Activated T-cell treated with anti-CD3 and anti-CD28 coated beads, Interleukin-2, amount 50 U/mL, for 72 hours (primary cell): ENCODE measurements at places on chromosomes 2 and 18.
A peak's percentile ranks its signal among the peaks of the same experiment; 100 is the strongest.

- peaks cover 13% of the 10 kb centered on the region for H3K4me1 ChIP-seq
- DNase-seq = no peak
- H3K27me3 ChIP-seq = no peaks in the 10 kb centered on the region
- no peak overlapping the region for H3K27ac ChIP-seq
- H3K4me3 ChIP-seq = no peak overlapping the region
- no peaks in the 10 kb centered on the region for H3K36me3 ChIP-seq
Measured at GRCh38 chr18:35141077-35141476, 99.8 kb upstream of the ZNF397 start.

DNA sequence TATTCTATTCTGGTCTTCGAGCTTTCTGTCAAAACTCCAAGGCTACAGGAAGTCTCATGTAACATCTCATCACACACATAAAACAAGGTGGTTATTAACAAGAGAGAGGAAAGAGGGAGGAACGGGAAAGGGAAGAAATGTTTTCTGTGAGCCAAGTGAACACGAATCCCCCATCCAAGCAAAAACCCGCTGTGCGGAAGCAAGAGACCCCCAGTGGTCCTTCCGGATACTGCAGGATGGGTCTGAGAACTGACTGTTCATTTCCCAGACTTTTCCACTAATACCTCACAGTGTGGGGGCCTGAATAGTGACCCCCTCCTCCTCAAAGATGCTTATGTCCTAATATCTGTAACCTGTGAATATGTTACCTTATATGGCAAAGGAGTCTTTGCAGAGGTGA is 19.0 kb upstream of the DIPK1C start:
- H3K27ac ChIP-seq = no peak overlapping the region
- H3K4me3 ChIP-seq = no peak overlapping the region

GRCh38 chr2:180905002-180905401 is 75.4 kb upstream of the UBE2E3 start:
- H3K4me1 ChIP-seq = no peaks in the 10 kb centered on the region
- no peak overlapping the region for H3K4me3 ChIP-seq
- no peaks in the 10 kb centered on the region for H3K36me3 ChIP-seq
- no peak overlapping the region for H3K27ac ChIP-seq

- no peaks in the 10 kb centered on the region for H3K27me3 ChIP-seq
- DNase-seq = no peak
- H3K27ac ChIP-seq = no peak overlapping the region
Measured at GRCh38 chr2:173982182-173982714, 17.1 kb upstream of the SP3 start.

DNA sequence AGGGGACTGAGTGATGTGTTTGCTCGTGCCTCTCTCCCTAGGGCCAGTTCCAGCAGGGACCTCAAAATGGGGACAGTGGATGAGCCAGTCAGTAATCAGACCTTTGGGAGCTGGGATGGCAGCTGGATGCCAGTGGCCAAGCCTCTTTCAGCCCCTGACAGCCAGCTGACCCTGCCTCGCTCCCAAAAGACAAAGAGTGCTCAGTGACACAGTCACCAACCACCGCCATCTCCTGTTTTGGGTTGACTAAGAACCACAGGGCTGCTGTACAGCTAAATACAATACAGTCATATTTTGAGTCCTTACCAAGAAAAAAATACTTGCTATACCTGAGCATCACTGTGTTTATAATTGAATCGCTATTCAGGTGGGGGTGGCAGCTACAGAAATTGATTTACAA is 75.7 kb downstream of the POU3F3 start:
- H3K27me3 ChIP-seq = no peaks in the 10 kb centered on the region
- H3K36me3 ChIP-seq = no peaks in the 10 kb centered on the region
- no peak overlapping the region for H3K4me3 ChIP-seq
- no peak overlapping the region for H3K27ac ChIP-seq

GRCh38 chr2:235421618-235422017 is 72.2 kb upstream of the AGAP1 start:
- H3K27ac ChIP-seq = no peak overlapping the region
- no peaks in the 10 kb centered on the region for H3K27me3 ChIP-seq
- no peak for DNase-seq
- H3K36me3 ChIP-seq = no peaks in the 10 kb centered on the region
- H3K4me1 ChIP-seq = no peaks in the 10 kb centered on the region
- no peak overlapping the region for H3K4me3 ChIP-seq

GRCh38 chr18:59865241-59865986 is 34.4 kb upstream of the PMAIP1 start:
- H3K36me3 ChIP-seq = no peaks in the 10 kb centered on the region
- H3K27ac ChIP-seq = no peak overlapping the region
- H3K27me3 ChIP-seq = no peaks in the 10 kb centered on the region
- H3K4me3 ChIP-seq = no peak overlapping the region

DNA sequence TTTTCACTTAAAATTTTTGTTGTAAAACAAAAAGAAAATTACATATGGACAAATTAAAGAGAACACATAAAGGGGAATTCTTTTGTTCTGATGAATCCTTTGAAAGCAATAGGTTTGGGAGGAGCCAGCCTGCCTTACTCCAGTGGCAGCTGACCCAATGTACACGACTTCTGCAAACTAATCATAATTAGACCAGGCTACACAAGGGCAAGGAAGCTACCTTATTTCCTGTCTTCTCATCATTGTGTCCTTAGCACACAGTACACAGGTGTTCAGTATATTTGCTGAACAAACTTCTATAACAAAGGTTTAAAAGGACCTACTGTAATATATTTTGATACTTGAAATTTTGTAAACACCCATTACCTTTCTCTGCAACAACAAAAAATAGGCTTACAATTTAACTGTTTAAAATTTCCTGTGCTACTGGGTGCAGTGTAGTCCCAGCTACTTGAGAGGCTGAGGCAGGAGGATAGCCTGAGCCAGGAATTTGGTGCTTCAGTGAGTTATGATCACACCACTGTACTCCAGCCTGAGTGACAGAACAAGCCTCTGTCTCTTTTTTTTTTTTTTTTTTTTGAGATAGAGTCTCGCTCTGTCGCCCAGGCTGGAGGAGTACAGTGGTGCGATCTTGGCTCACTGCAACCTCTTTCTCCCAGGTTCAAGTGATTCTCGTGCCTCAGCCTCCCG is 18.9 kb downstream of the KCNG3 start:
- H3K36me3 ChIP-seq = no peaks in the 10 kb centered on the region
- no peaks in the 10 kb centered on the region for H3K4me1 ChIP-seq
- no peaks in the 10 kb centered on the region for H3K27me3 ChIP-seq
- H3K4me3 ChIP-seq = no peak overlapping the region
- no peak overlapping the region for H3K27ac ChIP-seq
- DNase-seq = no peak

- no peaks in the 10 kb centered on the region for H3K4me1 ChIP-seq
- no peak for DNase-seq
- no peaks in the 10 kb centered on the region for H3K36me3 ChIP-seq
- no peak overlapping the region for H3K27ac ChIP-seq
- H3K4me3 ChIP-seq = no peak overlapping the region
Measured at GRCh38 chr2:100802066-100802465, 17.9 kb upstream of the NPAS2 start.

DNA sequence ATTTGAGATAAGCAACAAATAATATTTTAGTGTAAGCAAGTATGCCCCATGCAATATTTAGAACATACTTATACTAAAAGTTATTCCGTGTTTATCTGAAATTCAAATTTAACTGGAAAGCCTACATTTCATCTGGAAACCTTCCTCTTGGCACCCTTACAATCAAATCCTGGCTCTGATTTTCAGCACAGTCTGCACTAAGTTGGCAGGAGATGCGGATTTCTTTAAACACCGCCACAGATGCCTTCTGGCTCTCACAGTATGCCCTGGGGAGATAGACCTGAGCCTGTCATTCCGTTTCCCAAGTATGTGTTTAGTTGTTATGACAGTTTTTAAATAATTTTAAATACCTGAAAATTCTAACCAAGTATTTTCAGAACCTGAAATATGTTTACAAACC is 7.3 kb upstream of the MLPH start:
- H3K36me3 ChIP-seq = no peaks in the 10 kb centered on the region
- no peak overlapping the region for H3K4me3 ChIP-seq
- H3K4me1 ChIP-seq = peaks cover 10% of the 10 kb centered on the region
- no peak overlapping the region for H3K27ac ChIP-seq

GRCh38 chr2:112829101-112829960 is 7.2 kb downstream of the IL1B start:
- H3K27ac ChIP-seq = no peak overlapping the region
- peaks cover 13% of the 10 kb centered on the region for H3K4me1 ChIP-seq
- no peaks in the 10 kb centered on the region for H3K36me3 ChIP-seq
- peaks cover 25% of the 10 kb centered on the region for H3K27me3 ChIP-seq
- DNase-seq = no peak
- no peak overlapping the region for H3K4me3 ChIP-seq

DNA sequence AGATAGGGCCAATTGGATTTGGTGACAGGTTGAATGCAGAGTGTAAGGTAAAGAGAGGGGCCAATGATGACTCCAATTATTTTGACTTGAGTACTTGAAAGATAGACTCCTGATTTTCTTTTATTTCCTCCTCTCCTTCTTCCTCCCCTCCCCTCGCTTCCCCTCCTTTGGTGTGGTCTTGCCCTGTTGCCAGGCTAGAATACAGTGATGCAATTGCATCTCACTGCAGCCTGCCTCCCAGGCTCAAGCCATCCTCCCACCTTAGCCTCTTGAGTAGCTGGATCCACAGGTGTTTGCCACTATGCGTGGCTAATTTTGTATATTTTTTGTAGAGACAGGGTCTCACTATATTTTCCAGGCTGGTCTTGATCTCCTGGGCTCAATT is 2.3 kb downstream of the DGUOK start:
- H3K27ac ChIP-seq = no peak overlapping the region
- peaks cover 7% of the 10 kb centered on the region for H3K36me3 ChIP-seq
- H3K4me3 ChIP-seq = peak overlapping the region; percentile 79
- no peaks in the 10 kb centered on the region for H3K27me3 ChIP-seq
- peaks cover 76% of the 10 kb centered on the region for H3K4me1 ChIP-seq

DNA sequence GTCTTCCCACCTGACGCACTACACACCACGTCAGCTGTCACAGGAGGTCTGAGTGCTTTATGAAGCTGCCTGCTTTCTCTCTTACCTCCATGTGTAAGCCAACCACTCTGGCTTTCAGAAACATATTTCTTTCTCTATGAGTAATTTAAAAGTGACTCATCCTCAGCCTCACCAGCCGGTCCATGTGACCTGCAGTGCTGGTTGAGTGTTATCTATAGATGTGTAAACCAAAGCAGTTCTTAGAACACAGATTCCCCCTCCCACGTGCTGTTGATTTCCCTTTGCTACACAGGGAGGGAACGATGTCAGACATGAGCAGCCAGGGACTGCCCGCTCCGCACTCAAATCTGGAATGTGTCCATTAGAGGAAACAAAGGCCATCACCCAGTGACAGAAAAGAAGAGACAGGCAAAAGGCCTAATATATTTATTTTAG is 157.8 kb downstream of the BCL2 start:
- H3K4me3 ChIP-seq = peak overlapping the region; percentile 96
- H3K27ac ChIP-seq = peak overlapping the region; percentile 98
- peaks cover 28% of the 10 kb centered on the region for H3K36me3 ChIP-seq

DNA sequence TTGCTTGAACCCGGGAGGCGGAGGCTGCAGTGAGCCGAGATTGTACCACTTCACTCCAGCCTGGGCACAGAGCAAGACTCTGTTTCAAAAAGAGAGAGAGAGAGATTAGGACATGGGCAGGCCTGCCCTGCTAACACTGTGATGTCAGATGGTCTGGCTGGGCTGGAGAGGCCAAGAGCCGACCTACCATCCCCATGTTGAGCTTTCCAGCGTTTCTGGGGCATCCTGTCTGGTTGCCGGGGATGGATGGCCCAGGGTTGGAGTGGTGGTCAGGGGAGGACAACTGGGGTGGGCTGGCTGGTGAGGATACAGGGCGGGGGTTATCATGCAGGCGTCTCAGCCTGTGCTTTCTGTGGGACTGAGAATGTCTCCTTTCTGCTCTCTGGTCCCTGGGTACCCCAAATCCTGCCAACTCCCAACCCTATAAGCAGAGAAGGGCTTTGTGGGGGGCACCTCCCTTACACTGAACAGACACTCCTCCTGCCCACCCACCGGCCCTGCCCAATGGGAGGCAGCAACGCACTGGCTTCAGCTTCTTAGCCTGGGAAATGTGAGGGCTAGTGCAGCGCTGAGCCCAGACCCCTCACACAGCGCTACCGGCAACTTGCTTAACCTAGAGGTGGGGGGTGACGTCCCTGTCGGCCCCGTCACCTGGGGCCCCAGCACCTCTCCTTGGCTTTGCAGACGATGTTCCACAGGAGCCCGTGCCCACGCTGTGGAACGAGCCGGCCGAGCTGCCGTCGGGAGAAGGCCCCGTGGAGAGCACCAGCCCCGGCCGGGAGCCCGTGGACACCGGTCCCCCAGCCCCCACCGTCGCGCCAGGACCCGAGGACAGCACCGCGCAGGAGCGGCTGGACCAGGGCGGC is 5.4 kb downstream of the SNORC start:
- peaks cover 9% of the 10 kb centered on the region for H3K4me1 ChIP-seq
- H3K27ac ChIP-seq = no peak overlapping the region
- peak overlapping the region; percentile 65 for H3K4me3 ChIP-seq
- H3K27me3 ChIP-seq = peaks cover 18% of the 10 kb centered on the region

- DNase-seq = no peak
- H3K27me3 ChIP-seq = no peaks in the 10 kb centered on the region
- no peaks in the 10 kb centered on the region for H3K36me3 ChIP-seq
- peaks cover 53% of the 10 kb centered on the region for H3K4me1 ChIP-seq
Measured at GRCh38 chr2:134146161-134146560, 107.7 kb upstream of the MGAT5 start.

DNA sequence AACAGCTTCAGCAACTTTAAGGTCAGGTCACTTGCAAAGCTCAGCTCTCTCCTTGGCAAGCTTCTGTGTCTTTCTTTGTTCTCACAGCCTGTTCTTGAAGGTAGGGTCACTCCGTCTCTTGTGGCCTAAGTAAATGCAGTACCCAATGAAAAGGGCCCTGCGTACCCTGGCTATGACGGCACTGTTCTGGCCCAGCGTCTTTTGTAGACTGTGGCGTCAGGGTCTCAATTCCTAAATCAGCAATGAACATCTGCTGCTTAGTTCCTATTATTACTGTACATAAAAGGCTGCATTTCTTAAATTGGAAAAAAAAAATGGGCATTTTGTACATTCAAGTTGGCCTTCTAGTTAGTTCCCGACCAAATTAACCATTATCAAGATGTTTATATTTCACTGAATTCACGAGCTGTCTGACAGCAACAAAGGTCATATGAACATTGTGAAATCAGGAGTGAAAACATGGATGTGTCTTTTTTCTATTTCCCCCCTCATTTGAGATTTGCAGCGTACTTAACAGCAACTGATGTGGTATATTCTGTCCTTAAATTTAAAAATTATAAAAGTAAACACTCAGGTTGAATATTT is 17.0 kb upstream of the MTCL1 start:
- no peak overlapping the region for H3K27ac ChIP-seq
- H3K27me3 ChIP-seq = no peaks in the 10 kb centered on the region
- H3K4me1 ChIP-seq = no peaks in the 10 kb centered on the region
- no peak for DNase-seq

- no peak overlapping the region for H3K4me3 ChIP-seq
- H3K27ac ChIP-seq = no peak overlapping the region
- no peaks in the 10 kb centered on the region for H3K36me3 ChIP-seq
- peaks cover 16% of the 10 kb centered on the region for H3K27me3 ChIP-seq
Measured at GRCh38 chr2:172704072-172704936, 31.3 kb upstream of the RAPGEF4 start.

DNA sequence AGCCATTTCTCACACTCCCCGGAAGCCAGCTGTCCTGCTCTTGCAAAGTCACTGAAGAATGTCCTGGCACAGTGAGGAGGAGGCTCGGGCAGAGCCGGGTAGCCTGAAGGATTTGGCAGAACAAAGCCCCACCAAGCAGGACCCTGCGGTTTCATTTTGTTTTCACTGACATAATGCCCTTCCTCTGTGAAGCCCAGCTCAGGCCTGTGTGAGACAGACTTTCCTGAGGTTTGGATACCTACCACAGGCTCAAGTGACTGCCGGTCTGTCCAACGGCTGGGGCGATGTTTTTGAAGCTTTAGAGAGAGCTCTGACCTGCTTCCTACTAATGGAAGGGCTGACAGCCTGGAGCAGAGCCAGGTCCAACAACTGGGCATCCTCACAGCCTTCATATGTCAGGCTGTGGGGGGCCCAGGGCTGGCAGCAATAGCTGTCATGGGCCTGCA is 99.8 kb upstream of the FZD7 start:
- H3K27ac ChIP-seq = no peak overlapping the region
- DNase-seq = no peak
- H3K36me3 ChIP-seq = no peaks in the 10 kb centered on the region
- H3K4me3 ChIP-seq = no peak overlapping the region
